ENCODE measurements at places on chromosomes 12 and 14.

- no peak for DNase-seq
Observed at GRCh38 chr12:76198839-76199238, 114.4 kb upstream of the NAP1L1 start.

DNA sequence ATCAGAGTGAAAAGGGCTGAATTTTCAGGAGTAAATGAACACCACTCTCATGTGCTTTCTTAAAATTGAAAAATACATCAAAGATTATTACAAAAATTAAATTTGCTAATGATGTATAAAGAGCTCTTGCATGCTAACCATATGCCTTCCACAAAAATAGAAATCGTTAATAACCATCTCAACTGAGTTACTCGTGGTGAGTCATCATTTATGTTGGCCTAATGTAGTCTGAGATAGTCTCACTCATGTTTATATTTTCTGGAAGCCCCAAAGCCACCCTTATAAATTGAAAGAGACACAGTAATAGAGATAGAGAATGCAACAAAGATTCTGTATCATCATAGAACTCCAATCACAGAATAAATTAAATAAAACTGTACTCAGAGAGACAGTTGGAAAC lies 131.2 kb downstream of the KCNH5 start:
- DNase-seq, result no peak

GRCh38 chr14:58287607-58288042 lies 10.7 kb upstream of the ARID4A start:
- no peak for DNase-seq

DNA sequence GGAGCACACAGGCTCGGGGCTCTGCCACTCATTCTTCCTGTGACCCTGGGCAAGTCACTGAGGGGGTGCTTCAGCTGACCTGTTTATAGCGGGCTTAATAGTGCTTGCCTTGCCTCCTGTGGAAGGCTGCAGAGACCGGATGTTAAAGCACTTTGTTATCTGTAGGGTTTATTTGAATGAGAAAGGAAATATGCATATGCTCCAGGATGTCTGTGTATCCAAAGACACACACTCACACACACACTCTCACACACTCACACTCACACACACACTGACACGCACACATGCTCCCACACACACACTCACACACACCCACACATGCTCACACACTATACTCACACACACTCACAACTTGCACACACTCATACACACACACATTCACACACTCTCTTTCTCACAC lies 56.1 kb upstream of the DDX11 start:
- DNase-seq, result no peak

- no peak for DNase-seq
Observed at GRCh38 chr12:88908345-88908744, 328.1 kb upstream of the KITLG start.

DNA sequence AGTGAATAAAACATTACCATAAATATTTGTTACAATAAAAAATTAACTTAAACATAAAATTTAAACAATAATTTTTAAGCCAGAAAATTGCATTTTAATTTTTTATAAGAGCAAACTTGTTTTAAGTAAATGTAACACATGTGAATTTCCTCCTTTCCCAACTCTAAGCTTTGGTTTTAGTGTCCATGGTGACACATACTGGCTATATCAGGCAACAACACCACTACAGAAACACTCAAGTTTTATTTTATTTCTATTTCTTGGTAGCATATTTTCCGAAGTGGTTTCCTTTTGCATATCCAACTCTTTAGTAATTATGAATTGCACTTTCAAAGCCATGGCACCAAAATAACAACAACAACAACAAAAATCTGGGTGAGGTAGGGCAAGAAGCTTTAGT lies 2.2 kb downstream of the NELL2 start:
- no peak for DNase-seq

DNA sequence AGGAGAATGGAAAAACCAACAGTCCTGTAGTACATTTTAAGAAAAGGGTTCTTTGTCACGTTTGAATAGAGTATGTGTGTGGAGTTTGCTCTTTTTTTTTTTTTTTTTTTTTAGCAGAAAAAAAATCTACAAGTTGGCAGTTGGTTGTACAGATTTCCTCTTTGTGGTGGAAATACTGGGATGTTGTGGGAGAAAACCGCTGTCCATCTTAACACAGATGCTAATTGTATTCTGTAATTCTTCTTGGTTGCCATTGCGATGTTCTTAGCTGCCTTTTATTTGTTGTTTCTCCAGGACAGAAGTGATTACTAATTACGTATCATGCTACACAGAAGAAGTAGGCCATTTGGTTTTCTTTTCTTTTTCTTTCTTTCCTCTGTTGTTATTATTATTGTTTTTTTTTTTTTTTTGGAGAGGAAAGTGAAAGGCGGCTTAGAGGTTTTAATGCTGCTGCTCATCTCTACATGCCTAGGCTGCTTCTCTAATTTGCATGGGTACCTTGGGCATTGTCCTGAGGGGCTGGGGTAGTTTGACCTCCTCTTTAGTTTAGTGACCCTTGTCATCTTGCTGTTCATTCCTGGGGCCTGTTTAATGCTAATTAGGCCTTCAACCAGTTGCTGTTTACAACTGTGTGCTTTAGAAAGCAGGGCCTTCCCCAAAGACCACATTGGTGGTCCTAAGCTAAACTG lies 94.7 kb downstream of the TMTC2 start:
- no peak for DNase-seq

GRCh38 chr14:71113376-71113775 lies 206.1 kb downstream of the PCNX1 start:
- DNase-seq, result no peak

DNA sequence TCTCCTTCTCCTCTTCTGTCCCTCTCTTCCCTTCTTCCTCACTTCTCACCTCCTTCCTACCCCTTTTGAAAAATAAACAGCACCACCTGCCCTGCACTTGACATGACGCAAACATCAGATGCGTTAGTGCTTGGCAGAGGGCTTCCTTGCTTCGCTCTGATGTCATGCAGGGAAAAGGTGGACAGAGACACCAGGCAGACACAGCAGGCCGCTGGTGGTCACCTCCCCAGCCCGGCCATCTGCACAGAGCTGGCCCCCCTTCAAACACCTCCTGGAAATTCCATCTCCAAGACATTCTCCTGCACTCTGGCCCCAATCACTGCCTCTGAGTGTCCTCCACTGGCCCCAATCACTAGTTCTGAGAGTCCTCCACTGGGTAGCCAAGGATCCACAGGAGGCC lies 353.6 kb downstream of the MED13L start:
- no peak for DNase-seq

DNA sequence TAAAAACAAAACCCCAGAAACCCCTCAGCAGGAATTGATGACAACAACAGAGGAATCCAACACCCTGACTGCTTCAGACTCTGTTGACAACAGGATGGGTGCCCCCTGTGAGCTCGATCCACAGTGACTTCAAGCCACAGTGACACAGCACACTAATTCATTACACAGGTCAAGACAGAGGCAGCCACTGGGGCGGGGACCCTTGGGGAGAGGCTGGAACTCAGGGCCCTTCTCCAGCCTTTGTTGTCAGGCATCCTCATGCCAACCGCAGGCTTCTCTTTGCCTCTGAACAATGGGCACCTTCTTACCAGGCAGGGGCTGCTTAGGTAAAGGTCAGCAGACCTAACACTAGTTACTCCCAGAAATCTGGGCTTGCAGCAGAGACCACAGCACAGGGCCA lies 37.6 kb downstream of the ACADS start:
- no peak for DNase-seq

GRCh38 chr14:90616881-90617280 lies 199.3 kb downstream of the TTC7B start:
- no peak for DNase-seq

DNA sequence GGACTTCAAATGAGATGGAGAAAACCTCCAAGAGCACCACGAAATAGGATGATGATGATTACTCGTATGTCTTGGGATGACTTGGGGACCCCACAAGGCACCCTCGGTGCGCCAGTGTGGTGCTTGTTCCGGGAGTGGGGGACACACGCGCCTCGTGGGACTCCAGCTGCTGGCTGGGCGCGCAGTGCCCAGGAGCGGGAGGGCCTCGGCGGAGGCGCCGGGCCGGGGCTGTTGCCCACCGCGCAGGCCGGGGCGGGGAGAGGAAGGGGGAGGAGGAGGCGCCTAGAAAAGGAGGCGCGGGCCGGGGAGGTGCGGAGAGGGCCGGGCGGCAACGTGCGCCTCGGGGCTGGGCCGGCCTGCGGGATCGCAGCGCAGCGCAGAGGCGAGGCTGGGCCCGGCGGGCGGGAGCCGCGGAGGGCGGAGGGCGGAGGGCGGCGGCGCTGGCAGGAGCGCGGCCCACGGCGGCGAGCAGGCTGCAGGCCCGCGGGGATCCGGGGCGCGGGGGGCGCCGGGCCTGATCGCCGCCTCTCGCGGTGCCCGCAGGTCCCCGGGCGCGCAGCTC lies at the start of gene RFLNA:
Gene RFLNA (plus strand): TSS at position 314 of the 562 bp plus-strand sequence. CDS start 337 bp downstream, outside the sequence.
- peak; percentile 80 for DNase-seq

- DNase-seq, result no peak
Observed at GRCh38 chr12:123142921-123143735, 7.8 kb downstream of the PITPNM2 start.

- DNase-seq, result no peak
Observed at GRCh38 chr12:115118177-115118724, 434.3 kb upstream of the TBX3 start.

- DNase-seq, result no peak
Observed at GRCh38 chr14:82067221-82067875, 533.7 kb upstream of the SEL1L start.

GRCh38 chr12:106841510-106842302 lies 67.2 kb downstream of the RIC8B start:
- DNase-seq, result peak; percentile 62

DNA sequence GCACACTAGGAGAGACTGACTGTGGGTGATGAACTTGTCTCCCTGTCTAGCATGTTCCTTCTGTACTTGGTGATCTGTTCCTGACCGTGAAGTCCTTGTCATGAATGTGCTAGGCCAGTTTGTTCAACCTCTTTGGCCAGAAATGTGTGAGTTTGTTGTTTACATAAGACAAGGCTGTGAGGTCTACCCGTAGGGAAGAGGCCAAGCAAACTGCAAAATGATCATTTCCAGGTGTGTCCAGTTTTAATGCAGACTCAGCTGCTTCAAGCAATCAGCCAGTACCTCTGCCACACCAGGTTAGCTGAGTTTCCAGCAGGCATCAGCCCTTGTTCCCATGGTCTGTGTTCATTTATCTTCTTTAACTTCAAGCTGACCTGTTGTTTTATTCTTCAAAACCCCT lies 440.2 kb downstream of the FUT8 start:
- no peak for DNase-seq

GRCh38 chr12:83676781-83677295 lies 990.1 kb downstream of the TMTC2 start:
- DNase-seq, result peak; percentile 69

DNA sequence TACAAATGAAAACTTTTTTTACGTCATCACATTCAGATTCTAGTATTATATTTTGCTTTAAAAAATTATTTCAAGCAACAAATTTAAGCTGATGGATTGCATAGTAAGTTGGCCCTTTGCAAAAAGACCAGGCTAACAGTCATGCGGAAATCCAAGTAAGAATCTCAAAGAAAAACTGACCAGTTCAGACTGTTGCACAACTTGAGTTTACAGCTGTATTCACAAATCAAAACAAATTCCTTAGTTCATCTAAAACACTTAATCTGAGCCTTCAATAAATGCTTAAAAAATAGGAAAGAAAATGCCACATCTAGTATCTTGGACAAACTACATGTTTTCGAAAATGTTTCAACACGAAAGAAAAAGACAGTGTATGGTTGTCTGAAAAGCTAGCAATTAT lies 847 bp downstream of the CCDC59 start:
- no peak for DNase-seq

DNA sequence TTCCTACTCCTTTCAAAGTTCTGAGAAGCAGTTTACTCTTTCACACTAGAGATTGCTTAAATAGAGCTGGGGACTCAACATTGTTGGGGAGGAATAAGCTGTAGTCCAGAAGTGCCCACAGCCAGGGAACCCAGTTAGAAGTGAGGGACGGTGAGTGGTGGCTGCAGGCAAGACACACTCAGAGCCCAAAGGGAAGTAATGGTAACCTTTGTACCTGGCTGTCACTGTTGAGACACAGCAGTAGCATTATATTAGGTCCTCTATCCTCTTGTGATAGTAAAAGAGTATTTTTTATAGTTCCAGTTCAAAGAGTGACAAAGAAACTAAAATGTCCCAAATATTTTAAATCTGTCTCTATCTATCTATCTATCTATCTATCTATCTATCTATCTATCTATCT lies 263.3 kb downstream of the TTC6 start:
- no peak for DNase-seq

GRCh38 chr14:64721391-64721791 lies 17.2 kb downstream of the PLEKHG3 start:
- no peak for DNase-seq

- DNase-seq, result no peak
Observed at GRCh38 chr12:21718944-21719650, 55.4 kb downstream of the KCNJ8 start.

- DNase-seq, result no peak
Observed at GRCh38 chr12:62917926-62918325, 17.0 kb downstream of the PPM1H start.

DNA sequence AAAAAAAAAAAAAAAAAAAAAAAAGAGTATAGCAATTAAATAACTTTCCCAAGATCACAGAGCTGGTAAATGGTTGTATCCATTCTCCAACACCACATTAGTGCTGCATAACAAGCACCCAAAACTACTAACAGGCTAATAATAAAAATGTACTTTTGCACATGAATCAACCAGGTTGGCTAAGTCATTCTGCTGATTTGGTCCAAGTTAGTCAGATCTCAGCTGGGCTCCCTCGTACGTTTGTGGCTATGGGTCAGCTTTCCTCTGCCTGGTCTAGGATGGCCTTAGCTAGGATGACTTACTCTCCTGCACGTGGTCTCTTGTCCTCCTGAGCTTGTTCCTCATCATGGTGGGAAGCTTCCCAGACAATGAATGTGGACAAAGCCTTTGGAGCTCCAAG lies 7.9 kb upstream of the PLEKHG6 start:
- DNase-seq, result no peak

GRCh38 chr14:84237881-84238280 lies 1292.1 kb upstream of the FLRT2 start:
- no peak for DNase-seq

GRCh38 chr14:76550534-76550933 lies 174.6 kb downstream of the ESRRB start:
- no peak for DNase-seq

DNA sequence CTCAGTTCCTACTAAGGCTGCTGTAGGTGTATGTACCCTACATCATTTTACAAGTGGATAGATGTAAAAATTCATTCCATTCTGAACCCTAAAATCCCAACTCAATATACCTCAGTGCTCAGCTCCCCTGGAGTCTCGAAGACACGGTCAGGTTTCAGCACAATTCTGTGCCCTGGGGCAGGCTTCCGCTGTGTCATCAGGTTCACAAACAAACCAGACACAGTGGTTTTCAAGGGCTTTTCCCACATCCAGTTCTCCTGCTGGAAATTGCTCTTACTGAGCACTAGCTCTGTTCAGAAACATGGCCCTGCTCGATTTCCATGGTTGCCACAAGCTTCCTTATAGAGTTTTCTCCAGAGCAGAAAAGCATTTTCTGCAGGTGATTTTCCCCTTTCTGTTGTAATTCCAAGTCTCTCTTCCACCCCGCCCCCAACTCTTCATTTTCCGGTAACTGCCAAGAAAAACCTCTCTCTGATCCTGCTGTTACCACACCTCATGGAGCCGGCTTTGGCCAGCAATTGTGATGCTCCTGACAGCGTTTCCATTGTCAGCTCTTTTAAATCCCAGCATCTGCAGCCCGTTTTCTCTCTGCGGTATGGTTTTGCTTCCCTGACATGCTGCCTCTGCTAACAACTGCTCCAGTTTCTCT lies 483.0 kb upstream of the CCDC196 start:
- no peak for DNase-seq

- DNase-seq, result no peak
Observed at GRCh38 chr12:46160981-46161690, 107.7 kb downstream of the SLC38A1 start.

- no peak for DNase-seq
Observed at GRCh38 chr14:68111097-68111852, 291.7 kb downstream of the RAD51B start.

Data from D341Med (cell line).